Iris pigment epithelial cell (primary cell): ENCODE measurements at places on chromosomes 4 and X.

DNA sequence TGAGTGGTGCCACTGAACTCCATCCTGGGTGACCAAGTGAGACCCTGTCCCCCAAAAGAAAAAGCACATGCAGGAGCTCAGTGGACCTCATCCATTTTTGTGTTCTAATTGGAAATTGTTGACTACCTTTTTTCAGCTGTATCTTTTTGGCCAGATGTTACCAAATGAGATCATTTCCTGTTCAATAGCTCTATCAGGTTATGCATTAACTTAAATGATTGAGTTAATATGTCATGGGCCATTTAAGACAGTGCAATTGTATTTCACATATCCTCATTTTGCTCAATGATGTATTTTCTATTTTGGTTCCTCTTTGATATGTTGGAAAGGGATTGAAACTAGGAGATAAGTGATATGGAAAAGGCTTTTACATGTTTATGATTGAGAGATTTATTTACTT, 26.2 kb upstream of the RHOH start:
- DNase-seq, result no peak

DNA sequence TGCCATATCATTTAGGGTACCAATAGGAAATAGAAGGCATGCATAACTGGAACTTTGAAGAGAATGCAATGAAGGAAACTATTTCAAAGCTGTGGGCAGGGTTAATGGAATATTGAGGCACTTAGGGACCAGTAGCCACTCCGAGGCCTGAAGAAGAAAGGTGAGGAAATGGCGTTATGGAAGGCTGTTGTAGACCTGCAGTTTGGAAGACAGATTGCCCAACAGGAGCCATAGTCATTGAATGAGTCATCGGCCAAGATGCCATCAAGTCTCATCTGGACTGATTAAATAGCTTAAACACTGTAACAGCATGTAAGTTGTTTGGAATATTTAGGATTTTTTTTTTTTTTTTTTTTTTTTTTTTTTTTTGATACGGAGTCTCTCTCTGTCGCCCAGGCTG, 11.6 kb downstream of the CXCL13 start:
- DNase-seq, result peak; percentile 38

GRCh38 chrX:46208225-46208854, 336.9 kb downstream of the ZNF674 start:
- peak; percentile 60 for DNase-seq

GRCh38 chr4:151736361-151736760, 24.4 kb downstream of the GATB start:
- no peak for DNase-seq

GRCh38 chr4:166501941-166502382, 628.9 kb downstream of the TLL1 start:
- DNase-seq, result peak; percentile 29

DNA sequence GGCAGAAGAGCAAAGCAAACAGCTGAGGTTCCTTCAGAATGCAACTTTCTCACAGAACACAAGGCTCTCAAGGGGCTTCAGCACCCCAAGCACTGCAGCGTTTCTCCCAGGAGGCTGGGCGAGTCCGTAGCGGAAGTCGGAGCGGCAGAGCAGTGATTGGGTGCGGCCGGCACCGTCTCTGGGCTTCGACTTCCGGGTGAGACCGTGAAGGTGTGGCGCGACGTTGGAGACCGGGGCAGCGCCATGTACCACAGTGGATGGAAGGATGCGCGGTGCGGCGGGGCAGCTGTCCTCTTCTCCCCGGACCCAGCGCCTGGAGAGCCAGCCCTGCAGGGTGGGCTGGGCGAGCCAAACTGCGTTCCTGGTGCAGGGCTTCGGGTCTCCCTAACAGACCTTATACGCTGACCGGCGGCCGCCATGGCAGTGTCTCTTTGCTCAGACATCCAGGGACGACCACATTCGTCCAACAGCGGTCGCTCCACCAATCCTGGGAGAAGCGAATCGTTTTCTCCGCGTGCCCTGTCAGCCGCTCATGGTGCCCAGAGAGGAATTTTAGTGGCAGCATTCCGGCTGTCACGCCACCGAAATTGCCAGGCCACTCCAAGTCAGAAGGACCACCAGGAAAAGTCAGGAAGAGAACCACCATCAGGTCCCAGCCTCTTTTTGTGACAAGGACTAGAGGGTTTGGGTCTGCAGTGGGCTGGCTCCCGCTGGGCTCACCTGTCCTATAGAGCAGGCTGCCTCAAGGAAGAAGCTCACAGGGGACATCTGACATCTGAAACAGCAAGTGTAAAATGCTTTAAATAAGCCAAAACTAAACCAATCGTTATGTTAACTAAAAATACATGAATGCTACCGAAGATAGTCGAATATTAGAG, 20.5 kb downstream of the TRIM61 start:
- DNase-seq, result peak; percentile 86

GRCh38 chrX:48794911-48795515, 6.9 kb upstream of the HDAC6 start:
- peak; percentile 69 for DNase-seq

DNA sequence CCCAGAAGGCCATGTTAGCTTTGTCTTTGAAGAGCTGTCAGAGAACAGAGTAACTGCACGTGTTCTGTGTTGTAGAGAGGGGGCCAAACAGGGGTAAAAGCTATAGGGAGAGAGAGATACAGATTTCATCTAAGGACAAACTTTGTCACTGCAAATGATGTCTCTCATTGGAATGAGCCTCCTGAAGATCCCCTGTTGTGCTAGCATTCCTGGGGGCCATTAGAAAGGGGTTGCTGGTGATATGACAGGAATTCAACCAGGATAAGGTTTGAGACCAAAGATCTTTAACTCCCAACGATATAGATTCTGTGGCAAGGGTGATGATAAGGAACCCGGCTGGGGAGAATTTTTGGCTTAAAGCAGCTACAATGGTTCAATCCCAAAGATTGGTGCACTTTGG, 16.8 kb downstream of the MID1 start:
- no peak for DNase-seq

- no peak for DNase-seq
These were observed 163.3 kb upstream of the MAMLD1 start for GRCh38 chrX:150199803-150200202.

DNA sequence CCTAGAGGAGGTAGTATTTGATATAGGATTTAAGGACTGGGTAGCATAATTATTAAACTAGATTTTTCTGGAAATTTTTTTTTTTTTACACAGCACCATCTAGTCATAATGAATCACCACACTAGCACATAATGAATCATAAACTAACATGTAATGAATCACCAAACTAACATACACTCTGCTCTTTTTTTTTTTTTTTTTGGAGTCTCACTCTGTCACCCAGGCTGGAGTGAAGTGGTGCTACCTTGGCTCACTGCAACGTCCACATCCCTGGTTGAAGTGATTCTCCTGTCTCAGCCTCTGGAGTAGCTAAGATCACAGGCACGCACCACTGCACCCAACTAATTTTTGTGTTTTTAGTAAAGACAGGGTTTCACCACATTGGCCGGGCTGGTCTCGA, 92.5 kb downstream of the FAM13A start:
- DNase-seq, result no peak

DNA sequence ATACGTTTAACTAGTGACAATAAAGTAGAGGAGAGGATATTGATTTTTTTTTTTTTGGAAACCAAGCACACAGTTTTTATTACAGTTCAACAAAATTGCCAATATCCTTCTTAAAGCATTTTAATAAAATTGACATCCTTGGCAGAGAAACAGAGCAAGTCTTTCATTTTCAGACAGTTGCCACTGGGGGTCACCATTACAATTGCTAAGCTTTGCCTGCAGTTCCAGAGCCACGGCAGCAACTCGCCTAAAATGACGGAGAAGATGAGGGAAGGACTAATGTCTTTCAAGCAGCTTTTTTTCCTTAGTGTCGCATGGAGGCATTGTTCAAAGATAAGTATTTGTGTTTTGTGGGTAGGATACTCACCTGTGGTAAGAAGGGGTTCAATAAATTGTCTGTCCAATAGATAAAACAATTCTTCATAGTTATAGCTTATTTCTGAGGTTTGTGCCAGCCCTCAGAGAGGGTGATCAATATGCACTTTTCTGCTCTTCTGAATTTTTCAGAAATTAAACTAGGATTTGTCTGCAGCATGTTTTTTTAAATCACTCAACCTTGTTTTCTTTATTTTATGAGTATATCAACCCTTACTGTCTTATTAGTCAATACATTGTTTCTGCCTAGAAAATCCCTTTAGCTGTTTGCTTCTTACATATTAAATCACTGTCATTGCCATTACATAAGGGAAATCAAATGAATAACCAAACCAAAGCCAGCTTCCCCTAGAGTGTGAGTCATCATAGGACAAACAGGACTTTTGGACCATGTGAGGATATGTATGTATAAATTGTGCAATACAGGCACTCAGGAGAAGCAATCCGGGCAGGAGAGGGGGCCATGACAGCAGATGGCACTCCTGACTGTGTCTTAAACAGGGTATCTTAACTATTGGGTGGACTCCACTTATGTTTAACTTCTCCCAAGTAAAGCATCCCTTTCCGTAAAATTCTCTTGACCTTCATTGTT, 508.1 kb upstream of the ARX start:
- peak; percentile 67 for DNase-seq
